Activated CD8-positive, alpha-beta memory T cell treated with anti-CD3 and anti-CD28 coated beads for 4 hours (primary cell): ENCODE measurements at places on chromosomes 4 and X.

DNA sequence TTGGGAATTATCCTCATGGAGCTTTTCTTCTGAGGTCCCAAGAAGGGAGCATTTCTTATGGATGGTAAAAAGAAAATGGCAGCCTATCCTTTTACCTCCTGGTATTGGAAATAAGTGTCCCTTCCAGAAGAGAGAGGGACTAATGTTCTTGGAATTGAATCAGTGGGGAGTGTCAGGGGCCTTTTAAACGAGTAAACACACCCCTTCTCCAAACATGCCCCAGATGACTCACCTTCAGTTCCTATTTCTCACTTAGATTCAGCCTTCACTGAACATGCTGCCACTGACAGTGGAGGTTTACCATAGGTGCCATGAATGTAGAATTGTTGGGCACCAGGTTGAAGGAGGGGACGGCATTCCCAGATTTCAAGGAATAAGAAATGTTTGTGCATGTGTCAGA, 19.0 kb downstream of the MAGEC2 start:
- no peak for DNase-seq

DNA sequence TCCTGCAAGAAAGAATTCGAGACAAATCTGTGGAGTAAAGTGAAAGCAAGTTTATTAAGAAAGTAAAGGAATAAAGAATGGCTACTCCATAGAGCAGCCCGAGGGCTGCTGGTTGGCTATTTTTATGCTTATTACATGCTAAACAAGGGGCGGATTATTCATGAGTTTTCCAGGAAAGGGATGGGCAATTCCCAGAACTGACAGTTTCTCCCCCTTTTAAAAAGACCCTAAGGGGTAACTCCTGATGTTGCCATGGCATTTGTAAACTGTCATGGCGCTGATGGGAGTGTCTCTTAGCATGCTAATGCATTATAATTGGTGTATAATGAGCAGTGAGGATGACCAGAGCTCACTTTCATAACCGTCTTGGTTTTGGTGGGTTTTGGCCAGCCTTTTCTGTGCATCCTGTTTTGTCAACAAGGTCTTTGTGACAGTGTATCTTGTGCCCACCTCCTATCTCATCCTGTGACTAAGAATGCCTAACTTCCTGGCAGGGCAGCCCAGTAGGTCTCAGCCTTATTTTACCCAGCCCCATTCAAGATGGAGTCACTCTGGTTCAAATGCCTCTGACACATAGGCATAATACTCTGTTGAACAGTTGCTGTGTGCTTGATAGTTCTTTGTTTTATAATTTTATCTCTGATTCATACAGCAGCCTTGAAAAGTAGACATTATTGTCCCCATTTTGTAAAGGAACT, 25.8 kb downstream of the GAB1 start:
- no peak for DNase-seq

GRCh38 chrX:119429471-119429870, 30.3 kb downstream of the SLC25A43 start:
- DNase-seq, result no peak

DNA sequence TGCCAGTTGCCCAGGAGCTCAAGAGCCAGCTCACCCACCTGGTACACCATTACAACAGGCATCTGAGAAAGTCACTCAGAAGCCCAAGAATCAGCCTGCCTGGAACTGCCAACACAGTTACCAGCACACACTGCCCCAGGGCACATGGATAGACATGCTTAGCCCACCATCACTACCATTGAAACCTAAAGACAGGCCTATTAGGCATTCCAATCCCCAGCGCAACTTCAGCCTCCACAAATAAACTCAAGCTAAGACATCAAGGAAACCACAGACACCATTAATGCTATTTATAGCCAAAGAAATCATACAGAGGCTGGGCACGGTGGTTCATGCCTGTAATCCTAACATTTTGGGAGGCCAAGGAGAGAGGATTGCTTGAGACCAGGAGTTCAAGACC, 42.3 kb downstream of the ATRX start:
- no peak for DNase-seq

- DNase-seq, result no peak
These were observed 15.7 kb downstream of the PRKX start for GRCh38 chrX:3697701-3698279.

- no peak for DNase-seq
These were observed 116.1 kb downstream of the GPC3 start for GRCh38 chrX:133869270-133869669.

DNA sequence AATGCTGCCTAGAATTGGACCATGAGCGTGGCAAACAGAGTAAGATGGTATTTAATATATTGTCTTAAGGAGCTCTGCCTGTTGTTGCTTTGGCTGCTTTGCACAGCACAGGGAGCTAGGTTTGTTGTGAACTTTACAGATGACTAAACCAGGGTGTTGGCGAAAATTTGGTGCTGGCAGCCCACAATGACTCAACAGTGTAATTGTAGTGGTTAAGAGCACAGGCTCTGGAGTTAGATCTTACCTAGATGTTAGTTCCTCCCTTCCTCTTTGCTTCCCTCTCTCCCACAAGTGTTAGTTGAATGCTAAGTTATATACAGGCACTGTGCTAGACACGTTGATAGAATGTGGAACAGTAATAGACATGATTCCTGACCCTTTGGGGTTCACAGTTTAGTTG, 128.9 kb upstream of the TRPC5 start:
- DNase-seq, result no peak

GRCh38 chr4:142701017-142701416, 145.1 kb downstream of the INPP4B start:
- DNase-seq, result no peak

- no peak for DNase-seq
These were observed 107.8 kb upstream of the MCF2 start for GRCh38 chrX:139815771-139816170.

- DNase-seq, result no peak
These were observed 366.2 kb upstream of the CLNK start for GRCh38 chr4:11050766-11051165.

DNA sequence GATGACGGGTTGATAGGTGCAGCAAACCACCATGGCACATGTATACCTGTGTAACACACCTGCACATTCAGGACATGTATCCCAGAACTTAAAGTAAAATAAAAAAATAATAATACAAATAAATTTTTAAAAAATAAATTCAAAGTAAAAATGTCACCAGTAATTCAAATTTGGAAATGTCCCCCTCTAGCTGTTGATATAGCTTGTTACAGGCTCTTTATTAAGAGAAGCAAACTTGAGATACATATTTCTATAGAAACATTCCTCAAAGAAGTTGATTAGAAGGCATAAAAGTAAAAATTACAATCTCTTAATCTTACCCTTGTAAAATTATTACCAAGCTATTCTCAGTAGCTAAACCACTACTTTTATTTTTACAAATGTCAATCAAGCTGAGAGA, 1397.0 kb downstream of the FAM133A start:
- DNase-seq, result no peak

DNA sequence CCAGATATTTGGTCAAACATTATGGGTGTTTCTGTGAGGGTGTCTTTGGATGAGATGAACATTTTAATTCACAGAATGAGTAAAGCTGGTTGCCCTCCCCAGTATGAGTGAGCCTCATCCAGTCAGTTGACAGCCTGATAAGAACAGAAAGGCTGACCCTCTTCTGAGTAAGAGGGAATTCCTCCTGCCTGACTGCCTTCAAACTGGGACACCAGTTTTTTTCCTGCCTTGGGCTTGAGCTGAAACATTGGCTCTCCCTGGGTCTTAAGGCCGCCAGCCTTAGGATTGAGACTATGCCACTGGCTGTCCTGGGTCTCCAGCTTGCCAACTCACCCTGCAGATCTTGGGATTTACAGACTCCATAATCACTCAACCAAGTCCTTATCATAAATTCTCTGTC, 14.5 kb upstream of the MAML3 start:
- no peak for DNase-seq

DNA sequence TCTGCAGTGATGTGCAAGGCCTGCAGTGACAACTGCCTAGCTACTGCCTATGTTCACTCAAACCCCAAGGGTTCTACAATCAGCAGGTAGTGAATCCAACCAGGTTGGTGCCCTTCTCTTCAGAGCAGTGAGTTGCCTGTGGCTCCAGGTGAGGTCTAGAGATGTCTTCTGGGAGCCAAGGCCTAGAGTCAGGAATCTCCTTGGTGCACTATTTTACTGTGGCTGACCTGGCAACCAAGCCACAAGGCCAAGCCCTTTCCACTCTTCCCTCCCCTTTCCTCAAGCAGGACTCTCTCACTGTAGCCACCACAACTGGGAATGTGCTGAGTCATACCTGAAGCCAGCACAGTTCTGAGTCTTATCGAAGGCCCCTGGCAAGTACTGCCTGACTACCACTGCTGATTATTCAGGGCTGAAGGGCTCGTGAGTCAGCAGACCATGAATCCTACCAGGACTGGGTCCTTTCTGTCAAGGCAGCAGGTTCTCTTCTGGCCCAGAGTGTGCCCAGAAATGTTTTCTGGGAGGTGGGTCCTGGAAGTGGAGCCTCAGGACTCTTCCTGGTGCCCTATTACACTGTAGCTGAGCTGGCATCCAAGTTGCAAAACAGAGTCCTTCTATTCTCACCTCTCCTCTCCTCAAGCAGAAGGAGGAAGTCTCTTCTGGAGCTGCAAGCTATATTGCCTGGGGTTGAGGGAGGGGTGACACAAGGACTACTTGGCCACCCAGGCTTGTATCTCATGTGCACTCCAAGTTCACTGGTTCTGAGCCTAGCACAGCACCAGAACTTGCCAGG, 111.6 kb downstream of the BTC start:
- no peak for DNase-seq

DNA sequence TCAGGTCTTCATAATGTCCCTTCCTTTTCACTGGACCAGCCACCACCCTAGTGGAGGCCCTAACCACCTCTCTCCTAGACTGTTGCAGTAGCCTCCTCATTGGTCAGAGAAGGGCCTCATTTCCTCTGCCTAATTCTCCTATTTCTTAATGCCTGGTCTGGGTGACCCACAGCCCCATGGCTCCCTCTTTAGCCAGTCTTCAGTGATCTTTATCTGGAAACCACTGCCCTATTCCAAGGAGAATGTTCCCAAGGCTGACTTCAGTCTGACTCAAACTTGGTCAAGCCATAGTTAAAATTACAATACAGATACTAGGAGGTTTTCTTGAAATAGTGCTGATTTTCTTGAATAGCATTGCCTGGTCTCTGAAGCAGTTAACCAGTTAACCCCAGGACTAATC, 53.6 kb upstream of the PRPS1 start:
- no peak for DNase-seq

DNA sequence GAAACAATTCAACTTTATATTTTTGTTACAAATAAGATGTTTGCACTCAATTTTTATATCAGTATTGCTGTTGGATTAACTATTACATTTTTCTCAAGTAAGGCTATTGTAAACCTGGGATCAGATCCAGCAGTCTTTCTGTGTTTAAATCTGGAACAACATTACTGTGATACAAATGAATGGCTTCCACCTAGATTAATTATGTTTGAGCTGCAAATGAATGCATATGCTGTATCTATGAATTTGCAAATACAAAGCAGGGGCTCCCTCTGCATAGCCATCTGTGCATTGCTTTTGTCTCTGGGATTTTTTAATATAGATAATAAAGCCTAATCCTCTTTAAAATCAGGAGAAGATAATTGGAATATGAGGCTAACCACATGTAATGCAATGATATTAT, 69.8 kb upstream of the NEIL3 start:
- DNase-seq, result no peak

DNA sequence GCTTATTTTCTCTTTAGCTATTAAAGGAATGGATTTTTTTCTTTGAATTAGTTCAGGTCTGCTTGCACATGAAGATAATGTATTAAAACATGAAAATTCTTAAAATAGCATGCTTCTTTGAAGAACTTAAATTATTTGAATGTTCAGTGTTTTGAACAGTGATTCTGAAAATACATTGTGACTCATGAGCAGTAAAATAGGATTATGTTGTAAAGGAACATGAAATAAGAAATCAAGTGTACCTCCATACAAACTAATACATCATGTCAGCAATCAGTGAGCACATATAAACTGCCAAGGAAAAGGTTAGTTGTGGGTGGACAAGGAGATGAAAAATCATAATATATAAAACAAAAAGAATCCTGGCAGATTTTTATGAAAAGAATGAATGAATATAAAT, 66.1 kb downstream of the SNX25 start:
- no peak for DNase-seq
